Bronchial epithelial cell (primary cell): ENCODE measurements at places on chromosomes 5 and 9. TPM values are rescaled to one million over a fixed set of nuclear protein-coding genes. Genes with fewer than 3 reads are reported as not detected.

CMYA5 gene
- total RNA-seq = 0.26 and 0.77 TPM in 2 replicates

PCDHB10 gene
- total RNA-seq = 0.13 and 0.26 TPM in 2 replicates

GPSM1 gene
- total RNA-seq = 12.3 and 13.4 TPM in 2 replicates

SOWAHA gene
- total RNA-seq = not detected in 2 replicates

INSL4 gene
- total RNA-seq = 0.26 TPM in 1 of 2 replicates, not detected in the other

ZBTB34 gene
- 5.9 and 6.6 TPM in 2 replicates for total RNA-seq

AQP7 gene
- not detected in 2 replicates for total RNA-seq

WNK2 gene
- under 0.01 and 0.64 TPM in 2 replicates for total RNA-seq

GARIN3 gene
- total RNA-seq = not detected in 2 replicates

SV2C gene
- not detected in 2 replicates for total RNA-seq
